ENCODE measurements at places on chromosomes 2 and 18.

- DNase-seq, result no peak
Measured at GRCh38 chr2:234691968-234692955, 195.4 kb upstream of the ARL4C start.

DNA sequence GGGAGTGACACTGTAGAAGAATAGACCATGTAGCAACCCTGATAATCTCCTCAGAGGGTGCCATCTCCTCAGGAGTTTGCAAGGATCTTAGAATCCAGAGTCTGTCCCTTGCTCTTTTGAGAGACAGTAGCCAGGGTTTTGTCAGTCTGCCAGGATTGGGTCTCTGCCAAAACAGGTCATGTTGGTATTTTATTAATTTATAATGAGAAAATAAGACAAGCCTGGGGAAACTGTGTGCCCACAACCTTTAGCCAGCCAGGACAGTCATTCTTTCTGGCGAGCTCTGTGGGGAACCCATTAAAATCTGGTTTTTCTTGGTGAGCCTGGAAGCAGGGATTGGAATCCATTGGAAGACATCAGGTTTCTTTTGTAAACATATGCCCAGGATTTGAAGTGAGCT lies 78.6 kb downstream of the PTPRM start:
- DNase-seq, result peak; percentile 90

GRCh38 chr2:42922790-42923579 lies 130.6 kb upstream of the HAAO start:
- DNase-seq, result no peak

DNA sequence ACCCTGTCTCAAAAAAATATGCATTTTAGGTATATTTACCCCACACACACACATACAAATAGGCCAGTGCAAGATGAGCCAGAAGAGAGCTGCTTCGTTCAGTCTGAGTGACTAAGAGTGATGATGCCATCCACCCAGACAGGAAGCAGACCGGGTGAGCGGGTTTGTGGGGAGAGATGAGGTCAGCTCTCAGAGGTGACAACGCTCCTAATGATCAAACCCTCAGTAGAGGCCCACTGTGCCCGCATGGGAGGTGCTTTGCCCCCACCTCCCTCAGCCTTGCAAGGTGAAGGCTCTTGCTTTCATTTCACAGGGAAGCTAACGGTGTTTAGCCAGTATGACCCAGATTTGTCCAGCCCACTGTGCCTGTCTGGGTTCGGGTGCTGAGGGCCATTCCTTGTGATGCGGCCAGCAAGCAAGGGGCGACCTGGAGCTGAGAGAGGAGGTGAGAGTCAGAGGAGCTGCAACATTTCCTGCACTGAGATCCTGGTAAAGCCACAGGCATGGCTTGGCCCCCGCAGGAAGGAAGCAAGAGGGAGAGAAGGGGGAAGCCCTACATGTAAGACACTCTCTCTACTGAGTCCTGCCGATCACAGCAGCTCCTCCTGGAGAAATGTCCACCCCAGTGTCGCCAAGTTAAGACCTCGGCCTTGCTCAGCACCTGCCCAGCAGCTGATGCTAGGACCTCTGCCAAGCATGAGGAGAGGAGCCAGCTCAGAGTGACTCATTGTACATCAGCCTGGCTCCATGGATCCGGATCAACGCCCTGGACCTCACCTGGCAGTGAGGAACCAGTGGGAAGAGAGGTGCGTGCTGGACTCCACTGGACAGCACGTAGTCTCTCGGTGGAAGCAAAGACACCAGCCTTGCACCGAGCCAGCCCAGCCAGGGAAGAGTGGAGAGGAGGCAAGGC lies 37.0 kb downstream of the NIFK start:
- DNase-seq, result peak; percentile 96

GRCh38 chr2:177031438-177032180 lies 181.0 kb upstream of the HNRNPA3 start:
- no peak for DNase-seq

DNA sequence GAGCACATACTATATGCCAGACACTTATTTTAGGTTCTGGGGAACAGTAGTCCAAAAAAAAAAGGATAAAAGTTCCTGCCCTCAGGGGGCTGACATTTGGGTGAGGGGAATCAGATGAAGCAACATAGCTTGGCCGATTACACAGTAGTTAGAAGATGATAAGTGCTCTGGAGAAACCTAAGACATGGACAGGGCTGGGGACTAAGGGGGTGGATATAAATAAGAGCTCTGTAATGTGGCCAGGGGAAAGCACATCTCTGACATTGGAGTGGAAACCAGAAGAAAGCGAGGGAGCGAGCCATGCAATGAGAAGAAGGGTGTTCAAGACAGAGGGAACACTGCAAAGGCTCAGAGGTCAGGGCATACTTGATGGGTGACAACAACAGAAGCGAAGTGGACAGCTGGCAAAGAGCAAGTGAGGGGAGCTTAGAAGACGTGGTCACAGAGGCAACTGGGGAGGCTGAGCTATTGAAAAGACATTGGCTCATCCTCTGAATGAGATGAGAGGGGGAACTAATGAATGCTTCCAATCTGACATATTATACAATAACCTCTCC lies 11.4 kb downstream of the TMEM182 start:
- DNase-seq, result no peak

DNA sequence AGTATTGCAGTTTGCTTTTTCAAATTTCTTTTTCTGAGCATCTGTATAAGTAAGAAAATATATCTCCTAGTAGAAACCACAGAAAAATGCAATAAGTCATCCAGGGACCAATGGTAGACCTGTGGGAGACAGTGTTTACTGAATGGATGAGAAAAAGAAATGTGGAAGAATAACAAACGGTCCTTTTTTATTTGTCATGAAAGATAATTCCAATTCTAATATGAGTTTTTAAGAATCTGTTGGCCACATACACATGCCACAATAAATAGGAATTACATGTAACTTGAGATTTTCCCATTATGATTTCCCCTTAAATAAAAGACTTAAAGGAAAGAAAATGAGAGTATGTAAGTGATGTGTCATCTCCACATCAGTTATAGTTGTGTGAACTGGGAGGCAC lies 107.7 kb upstream of the RAB27B start:
- DNase-seq, result no peak

- DNase-seq, result no peak
Measured at GRCh38 chr18:48790226-48790863, 160.4 kb downstream of the SMAD7 start.

GRCh38 chr18:54626779-54627178 lies 35.7 kb downstream of the DYNAP start:
- DNase-seq, result no peak

DNA sequence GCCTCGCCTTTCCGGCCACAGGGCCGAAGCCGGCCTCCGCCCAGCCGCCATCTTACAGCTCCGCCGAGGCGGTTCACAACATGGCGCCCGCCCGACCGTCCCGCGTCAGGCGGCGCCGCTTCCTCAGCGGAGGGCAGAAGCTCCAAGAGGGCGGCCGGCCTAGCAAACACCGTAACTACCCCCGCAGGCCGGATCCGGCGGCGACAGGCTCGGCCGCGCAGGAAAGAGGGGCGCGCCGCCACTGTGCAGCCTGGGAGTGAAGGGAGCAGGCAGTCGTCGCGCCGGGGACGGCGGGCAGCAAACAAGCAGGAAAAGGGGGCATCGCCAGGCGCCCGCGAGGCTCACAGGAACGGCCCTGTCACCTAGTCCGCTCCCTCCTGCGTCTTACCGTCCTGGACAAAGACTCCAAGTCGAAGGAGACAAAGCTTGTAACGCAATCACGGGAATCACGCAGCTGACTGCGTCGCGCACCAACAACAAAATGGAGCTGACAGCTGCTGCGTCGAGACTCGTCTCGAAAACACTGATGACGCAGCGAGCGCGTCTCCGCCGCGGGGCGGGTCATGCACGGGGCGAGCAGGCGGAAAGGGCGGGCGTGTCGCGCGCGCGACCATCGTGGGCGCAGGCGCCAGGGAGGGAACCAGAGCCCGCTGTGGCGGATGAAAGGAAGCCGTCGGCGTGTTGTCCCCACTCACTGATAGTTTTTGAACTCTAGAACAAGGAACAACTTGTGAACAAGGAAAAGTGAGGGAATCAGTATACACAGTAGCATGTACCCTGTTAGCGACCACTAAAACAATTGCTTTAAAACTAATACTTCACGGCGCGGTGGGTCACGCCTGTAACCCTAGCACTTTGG lies at the start of gene CLK1:
Gene CLK1 (minus strand): TSS at position 483 of the 859 bp plus-strand sequence. CDS start 2,796 bp downstream, outside the sequence.
- peak; percentile 96 for DNase-seq

DNA sequence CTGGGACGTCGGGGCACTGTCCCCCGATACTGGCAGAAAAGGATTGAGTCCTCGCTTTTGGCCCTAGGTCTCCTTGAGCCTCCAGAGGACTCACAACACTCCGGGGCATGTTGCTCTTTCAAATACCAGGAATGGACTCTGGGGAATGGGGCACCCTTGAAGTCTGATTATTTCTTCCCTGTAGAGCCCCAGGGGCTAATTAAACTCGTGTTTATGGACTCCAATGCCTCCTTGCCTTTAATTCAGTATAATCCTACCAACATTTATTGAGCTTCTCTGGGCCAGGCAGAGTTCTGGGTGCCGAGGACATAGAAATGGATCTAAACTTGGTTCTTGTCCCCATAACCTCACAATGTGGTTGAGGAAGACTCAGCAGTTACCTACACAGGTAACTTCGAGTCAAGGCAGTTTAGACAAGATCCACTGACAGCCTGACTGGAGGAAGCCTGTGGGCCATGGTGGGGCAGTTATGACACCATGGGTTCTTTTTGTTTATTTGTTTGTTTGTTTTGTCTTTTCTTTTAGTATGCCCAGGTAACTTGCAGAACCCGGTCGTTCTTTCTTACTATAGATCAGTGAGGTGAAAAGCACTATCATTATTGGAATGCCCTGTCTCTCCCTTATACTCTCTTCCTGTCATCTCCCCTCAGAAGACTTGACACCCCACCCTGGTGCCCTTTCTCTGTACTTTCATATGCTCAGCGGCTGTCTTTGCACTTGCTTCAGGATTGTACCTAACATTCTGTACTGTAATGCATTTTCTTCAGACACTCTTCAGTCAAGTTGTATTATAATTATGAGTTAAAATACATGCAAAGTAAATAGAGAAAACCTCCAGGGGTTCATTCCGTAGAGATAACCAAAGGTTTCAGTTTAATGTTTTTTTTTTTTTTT lies 3.2 kb downstream of the CFLAR start:
- peak; percentile 51 for DNase-seq

DNA sequence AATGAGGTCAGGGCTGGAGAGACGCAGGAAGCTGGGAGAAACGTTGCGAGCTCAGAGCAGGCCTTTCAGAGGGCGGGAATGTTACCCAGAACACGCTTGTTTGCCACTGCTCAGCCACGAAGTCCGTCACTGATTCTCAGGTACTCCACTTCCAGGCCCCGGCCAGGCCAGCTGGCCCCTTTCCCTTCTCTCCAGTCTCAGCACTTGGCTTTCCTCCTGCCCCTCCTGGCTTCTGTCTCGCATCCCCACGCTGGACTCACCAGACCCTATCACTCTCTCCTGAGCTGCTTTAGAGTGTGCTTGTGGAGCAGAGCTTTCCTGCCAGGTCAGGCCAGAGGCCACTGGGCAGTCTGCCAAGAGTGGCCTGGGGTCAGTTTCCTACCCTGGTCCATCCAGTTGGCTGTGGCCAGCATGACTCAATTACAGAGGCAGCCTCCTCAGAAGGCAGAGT lies 151.4 kb downstream of the TWIST2 start:
- no peak for DNase-seq

- no peak for DNase-seq
Measured at GRCh38 chr18:58032233-58032632, 11.8 kb upstream of the NEDD4L start.

GRCh38 chr2:138942466-138942865 lies 162.3 kb upstream of the NXPH2 start:
- DNase-seq, result no peak

- DNase-seq, result no peak
Measured at GRCh38 chr2:5693287-5694201, 1.4 kb downstream of the SOX11 start.

DNA sequence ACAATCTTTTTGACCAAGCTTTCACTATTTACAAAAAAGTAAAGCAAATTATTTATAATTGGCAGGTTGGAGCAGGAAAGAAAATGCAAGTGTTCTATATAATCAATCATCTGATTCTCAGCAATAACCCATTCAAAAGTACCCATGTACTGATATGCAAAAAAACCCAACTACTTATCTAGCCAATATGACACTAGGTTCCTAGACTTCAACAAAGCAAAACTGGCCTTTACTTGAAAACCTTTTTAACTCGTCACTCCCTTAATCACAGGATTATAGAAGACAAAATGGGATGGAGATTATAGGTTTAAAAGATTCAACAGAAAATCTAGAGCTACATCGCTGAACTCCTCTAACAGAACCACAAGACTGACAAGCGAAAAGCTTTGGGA lies 3.6 kb downstream of the TLK1 start:
- DNase-seq, result no peak

DNA sequence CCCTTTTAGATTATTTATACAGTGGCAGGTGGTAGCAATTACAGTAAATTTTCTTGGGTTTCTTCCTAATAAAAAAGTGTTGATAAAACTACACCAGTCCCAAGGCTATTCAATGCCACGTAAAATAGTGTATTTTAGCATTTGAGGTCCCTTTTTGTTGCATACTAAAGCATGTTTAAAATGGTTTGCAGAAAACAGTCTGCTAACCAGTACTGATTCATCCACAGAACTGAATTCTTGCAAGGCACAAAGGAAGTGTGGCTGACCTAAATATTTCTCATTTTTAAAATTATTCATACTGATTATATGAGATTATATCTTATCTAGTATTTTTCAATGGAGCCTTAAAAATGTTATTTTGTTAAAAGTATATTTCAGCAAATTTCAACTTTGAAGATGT lies 98.1 kb downstream of the SMAD2 start:
- DNase-seq, result no peak

DNA sequence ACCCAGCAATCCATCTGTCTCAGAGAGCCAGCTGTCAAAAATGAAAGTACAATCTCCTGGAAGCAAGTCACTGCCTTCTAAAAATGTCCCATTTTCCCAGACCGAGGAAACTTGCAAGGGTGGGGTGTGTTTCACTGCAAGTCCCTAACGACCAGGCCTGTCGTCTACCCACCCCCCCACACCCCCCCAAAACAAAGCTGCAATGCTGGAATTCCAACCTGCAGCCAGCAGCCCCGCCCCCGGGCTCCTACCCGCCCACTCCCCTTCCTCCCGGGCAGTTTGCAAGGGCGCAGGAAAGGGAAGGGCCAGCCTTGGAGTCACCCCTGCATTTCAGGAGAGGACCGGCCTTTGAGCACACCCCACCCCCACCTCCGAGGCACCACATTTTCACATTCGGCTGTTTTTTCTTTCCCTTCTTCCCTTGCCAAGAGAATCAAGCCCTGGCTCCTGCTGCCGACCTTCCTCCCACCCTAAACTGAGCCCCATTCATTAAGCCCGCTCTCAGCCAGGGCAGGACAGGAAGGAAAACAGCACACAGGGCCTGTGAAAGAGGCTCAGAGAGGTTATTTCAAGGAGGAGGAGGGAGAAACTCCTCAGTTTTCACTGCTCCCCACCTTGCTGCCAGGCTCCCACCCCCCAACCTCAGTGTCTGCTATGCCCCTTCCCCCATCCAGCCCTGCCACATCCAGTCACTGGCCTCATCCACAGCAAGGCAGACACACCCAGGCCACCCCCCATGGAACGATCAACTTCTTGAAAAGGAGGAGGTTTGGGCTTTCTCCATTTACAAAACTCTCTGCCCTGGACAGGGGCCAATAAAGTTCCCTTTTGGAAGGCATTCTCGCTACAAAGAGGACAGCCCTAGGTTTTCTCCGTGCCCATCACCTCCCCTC lies 11.3 kb downstream of the SMAD7 start:
- DNase-seq, result no peak

- no peak for DNase-seq
Measured at GRCh38 chr2:145344076-145344724, 824.3 kb upstream of the ZEB2 start.

- no peak for DNase-seq
Measured at GRCh38 chr2:238790833-238791230, 57.1 kb upstream of the TWIST2 start.
